ENCODE measurements at places on chromosomes 11 and 22.

DNA sequence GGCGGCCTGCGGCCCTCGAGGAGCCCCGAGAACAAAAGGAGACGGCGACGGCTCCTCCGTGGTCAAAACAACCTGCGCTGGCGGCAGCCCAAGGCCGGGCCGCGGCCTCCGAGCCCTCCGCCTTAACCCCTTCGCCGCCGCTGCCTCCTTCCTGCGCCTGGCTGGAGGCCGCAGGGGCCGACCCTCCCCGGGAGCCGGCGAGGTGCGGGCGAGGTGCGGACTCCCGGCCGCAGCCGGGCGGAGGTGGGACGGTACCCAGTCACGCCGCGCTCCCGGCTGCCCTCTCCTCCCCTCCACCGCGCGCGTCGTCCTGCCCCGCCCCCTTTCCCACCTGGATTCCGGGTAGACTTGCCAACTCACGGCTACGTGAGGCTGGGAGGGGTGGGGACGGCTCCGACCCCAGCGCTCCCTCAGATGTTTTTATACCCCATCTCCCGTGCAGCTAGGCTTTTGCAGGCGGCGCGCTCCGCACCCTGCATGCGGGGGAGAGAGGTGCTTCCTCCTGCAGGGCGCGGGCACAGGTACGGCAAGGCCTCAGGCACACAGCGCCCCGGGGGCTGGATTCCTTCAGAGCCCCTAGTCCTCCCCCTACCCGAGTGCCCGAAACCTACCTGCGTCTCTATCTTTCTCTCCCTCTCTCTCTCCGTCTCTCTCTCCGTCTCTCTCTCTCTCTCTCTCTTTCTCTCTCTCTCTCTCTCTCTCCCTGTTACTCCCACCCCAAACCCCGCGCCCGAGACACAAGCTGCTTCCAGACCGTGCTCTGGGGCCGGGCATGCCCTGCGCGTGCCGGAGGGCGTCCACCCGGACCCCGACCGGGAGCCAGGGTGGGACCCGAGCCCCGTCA lies 2.0 kb downstream of the PDGFB start:
- DNase-seq: peak; percentile 50

- DNase-seq: no peak
Measured at GRCh38 chr11:109612496-109612895, 190.5 kb downstream of the C11orf87 start.

GRCh38 chr22:17910561-17911311 lies 113.6 kb downstream of the MICAL3 start:
- DNase-seq: no peak

DNA sequence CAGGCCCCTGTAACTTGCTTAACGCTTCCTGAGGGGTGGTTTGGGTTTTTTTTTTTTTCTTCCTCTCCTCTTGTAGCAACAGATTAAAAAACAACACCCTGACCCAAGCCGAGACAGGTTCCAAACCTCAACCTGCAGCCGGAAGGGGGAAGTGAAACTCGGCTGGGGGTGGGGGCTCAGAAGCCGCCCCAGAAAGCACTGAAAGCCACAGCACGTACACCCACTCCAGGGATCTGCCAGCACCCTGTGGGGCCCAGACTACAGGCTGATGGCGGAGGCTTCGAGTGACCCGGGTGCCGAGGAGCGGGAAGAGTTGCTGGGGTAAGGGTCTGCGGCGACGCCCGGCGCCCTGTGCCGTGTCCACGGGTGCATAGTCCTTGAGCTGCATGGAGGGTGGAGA lies at the start of gene LSP1:
TSS of gene LSP1 (plus strand) at position 208 of the 400 bp plus-strand sequence. CDS start at position 269, 61 bp downstream.
- peak; percentile 84 for DNase-seq

DNA sequence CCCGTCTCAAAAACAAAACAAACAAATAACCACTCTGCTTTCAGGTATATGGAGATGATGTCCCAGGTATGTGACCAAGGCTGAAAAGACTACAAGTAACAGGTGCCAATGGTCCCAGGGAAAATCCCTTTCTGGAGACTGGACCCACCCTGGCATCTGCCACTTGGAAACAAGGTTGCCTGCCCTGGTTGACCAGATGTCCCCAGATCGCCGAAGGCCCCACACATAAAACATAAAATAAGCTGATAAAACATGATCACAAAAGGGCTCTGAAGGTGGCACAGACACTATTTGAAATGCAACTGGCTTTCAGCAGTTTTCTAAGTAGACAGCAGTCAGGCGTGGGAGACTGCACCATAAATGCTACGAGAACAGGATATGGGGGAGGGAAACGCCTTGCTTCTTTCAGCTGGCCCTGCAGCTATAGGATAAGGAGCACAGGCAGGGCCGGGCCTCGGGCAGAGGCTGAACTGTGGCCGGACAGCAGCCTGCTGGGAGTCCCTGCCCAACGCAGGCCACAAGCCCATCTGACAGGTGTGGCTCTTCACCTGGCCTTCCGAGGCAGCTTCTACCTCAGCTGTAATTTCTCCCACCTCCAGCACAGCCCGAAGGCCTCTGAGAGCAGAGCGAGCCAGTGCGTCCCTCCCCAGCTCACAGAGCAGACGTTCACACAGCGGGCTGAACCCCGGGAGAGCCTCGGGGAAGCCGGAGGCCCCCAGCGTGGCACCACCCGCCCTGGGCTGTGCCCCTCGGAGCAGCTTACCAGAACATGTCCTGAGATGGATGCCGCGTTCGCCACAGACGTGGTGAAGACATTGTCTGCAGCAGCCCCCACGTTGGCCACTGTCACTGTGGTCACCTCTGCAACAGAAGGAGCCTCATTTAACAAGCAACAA lies 4.0 kb downstream of the DEAF1 start:
- no peak for DNase-seq

GRCh38 chr11:134334796-134335571 lies 3.2 kb downstream of the GLB1L2 start:
- DNase-seq: no peak

GRCh38 chr11:17952487-17952886 lies 60.4 kb downstream of the SERGEF start:
- DNase-seq: no peak

- DNase-seq: no peak
Measured at GRCh38 chr22:40479887-40480538, 109.6 kb downstream of the SGSM3 start.

All from effector memory CD8-positive, alpha-beta T cell (primary cell).